Dermis blood vessel endothelial cell (primary cell): ENCODE measurements at places on chromosomes 12 and 14.

DNA sequence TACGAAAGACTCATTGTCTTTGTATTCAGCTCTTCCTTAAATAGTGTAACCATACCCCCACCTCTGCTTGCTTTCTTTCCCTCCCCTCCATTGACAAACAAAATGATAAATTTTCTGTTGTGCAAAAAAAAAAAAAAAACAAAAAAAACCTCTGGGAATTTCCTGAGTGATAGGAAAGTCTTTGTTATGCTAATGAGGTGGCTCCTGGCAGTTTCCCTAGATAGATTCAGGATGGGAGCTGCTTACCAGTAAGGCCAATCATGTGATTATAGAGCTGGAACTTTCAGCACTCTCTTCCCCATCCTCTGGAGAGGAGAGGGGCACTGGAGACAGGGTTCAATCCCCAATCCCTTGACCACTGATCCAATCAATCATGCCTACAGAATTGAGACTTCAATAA, 120.5 kb downstream of the NUAK1 start:
- DNase-seq = no peak

- no peak for DNase-seq
Observed at GRCh38 chr12:68118096-68118755, 41.3 kb downstream of the IFNG start.

GRCh38 chr12:129520739-129521138, 383.1 kb downstream of the TMEM132D start:
- no peak for DNase-seq

- DNase-seq = no peak
Observed at GRCh38 chr12:93849946-93850345, 172.8 kb downstream of the CRADD start.

DNA sequence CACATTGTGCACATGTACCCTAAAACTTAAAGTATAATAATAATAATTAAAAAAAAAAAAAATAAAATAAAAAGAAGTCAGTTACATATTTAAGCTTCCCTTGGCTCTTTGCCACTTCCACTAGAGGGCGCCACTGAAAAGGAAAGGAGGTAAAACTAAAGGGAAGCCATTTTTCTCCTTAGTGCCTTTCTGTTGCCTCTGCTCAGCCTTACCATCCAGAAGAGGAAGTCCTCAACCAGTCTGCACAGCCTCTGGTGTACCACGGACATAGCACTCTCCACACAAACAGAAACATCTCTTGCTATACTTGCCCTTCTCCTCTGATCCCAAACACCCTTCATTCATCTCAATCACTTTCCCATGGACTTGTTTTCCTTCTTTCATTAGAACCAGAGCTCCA, 169.0 kb upstream of the EEA1 start:
- peak; percentile 66 for DNase-seq

GRCh38 chr12:81295251-81295650, 217.4 kb downstream of the ACSS3 start:
- DNase-seq = no peak

DNA sequence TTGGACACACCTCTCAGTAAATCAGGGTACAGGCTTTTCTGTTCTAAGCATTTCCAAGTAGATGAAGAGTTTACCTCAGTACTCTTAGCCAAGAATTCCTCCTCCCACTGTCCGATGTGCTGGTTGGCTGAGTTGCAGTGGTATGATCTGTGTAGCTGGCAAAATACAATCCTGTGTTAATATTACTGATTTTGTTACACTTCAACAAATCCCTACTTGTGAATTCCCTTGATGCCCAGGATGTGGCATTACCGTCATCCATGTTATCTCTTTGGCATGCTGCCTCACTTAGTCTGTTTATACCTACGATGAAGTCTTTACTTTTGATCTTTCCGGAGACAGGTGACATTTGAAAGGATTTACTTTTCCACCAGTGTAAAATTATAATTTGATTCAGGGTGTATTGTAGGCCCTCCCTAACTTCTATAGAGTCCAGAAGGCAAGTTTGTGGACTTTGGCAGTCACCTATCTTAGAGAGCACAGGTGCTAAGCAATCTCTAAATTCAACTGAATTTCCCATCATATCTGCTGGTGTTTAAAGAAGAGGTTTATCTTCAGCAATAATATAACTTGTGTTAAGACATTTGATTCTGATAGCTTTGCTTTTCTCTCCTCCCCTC, 10.1 kb downstream of the CCDC196 start:
- DNase-seq = no peak

- no peak for DNase-seq
Observed at GRCh38 chr14:55340482-55340881, 69.3 kb downstream of the FBXO34 start.

GRCh38 chr14:89227496-89227836, 189.6 kb downstream of the FOXN3 start:
- DNase-seq = no peak

DNA sequence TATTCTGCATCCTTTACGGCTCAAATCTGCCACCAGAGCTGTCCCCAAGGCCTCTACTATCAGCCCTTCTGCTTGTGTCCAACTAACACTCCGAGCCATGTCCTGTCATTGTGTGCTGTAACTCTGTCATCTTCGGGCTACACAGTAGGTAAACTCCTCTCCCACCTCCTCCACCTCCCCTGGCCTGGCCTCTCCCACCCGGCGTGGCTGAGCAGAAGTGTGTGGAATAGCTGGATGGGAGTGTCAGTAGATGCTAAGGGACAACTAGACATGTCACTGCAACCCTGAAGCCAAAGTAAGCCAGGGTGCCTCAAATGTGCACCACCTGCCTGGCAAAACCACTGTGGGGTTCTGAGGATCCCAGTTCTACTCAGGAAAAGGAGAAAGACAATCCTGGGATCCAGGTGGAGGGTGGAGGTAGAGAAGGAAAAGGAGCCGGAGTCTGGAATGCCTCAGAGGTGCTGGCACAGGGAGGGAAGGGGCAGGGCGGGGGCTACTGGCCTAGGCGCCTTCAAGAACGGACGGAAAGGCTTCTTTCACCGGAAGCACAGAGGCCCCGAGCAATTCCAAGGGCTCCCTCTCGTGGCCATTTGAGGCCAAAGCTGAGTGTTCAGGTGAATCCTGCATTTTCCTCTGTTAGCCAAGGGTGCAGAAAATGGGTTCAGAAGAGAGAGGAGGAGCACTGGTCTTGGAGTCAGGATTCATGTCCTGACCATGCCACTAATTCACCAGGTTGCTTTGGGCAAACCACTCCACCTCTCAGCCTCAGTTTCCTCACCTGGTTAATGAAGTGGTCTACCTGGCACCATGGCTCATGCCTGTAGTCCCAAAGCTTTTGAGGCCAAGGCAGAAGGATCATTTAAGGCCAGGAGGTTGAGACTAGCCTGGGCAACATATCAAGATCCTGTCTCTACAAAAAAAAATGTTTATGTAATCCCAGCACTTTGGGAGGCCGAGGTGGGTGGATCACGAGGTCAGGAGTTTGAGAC, 20.5 kb upstream of the FAM181A start:
- peak; percentile 44 for DNase-seq

DNA sequence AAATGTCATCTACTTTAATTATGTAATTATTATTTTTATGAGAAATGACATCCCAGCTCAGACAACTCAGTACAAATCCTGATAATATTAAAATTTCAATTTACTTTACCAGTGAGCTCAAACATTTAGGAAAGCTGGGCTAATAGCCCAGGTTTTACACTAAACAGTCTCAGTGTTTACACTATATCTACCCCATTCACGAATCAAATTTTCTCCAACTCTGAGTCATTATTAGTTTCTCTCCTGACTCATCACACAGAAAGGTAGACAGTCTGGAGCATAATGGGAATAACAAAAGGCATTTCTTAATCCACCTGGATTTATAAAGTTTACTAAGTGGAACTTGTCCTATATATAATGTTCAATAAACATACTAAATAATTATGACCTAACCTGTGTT, 5.7 kb downstream of the PAWR start:
- peak; percentile 63 for DNase-seq

DNA sequence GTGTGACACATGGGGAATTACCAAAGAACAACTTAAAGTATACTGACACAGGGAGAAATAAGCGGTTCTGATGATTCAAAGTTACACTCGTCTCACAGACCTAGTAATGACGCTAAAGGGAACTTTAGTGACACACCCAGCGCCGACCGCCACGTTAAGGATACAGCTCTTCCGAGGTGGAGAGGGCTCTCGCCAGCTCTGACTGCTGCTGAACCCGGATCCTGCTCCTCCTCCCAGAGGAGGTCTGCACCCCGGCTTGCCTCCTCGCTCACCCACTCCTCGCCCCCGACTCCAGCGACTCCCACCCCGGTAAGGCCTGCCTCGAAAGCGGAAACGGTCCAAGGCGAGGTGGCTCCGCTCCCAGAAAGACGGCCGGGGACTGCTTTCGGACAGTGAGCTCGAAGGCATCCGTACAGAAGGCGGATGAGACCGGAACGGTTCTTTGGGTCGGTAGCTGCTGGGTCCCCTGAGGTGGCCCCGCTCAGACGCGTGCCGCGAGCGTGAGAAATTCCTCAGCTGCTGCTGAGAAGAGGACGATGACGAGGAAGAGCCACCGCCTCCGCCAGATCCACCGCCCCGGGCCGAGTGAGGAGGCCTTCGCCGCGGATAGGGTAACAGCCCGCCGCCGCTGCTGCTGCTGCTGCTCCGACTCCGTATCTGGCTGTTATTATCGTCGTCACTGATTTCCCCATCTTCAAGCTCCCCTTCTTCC, 643 bp downstream of the ZFC3H1 start:
- DNase-seq = peak; percentile 64

DNA sequence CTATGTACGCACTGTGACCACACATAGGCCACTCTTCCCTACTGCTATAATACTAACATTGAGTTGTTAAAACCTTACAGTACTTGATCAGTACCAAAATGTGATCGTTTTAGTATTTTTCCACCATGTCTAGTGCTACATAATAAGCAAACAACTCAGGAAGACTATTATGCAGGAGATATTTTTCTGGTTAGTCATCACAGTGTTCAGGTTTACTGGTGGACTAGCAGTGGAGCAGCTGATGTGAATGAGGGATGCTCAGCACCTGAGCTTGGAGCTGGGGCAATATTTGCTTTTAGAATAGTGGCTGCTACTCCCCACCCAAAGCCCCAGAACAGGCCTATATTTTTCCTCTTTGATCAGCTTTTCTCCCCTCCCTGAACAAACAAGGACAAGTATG, 513.1 kb downstream of the KCNH5 start:
- DNase-seq = no peak

- DNase-seq = no peak
Observed at GRCh38 chr12:132520421-132521199, 30.7 kb downstream of the FBRSL1 start.

DNA sequence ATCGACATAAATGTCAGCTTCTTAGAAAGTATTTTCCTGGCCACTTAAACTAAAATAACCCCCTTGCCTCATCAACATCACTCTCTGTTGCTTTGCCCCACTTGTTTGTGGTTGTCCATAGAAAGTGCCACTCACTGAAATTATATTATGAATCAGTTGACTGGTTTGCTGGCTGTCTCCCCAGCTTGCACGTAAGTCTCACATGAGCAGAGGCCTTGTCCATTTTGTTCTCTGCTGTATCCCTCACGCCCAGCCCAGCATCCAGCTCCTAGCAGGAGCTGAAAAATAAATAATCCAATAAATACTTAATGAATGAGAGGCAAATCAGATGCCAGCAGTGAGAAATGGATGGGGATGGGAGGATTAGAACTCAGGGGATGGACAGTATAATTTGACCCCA, 159.3 kb downstream of the KSR2 start:
- no peak for DNase-seq

GRCh38 chr12:48997719-48998496, 1.3 kb downstream of the DDN start:
- DNase-seq = no peak

GRCh38 chr12:53809005-53809404, 57.2 kb upstream of the CISTR start:
- no peak for DNase-seq

GRCh38 chr12:106126441-106127337, 12.1 kb downstream of the NUAK1 start:
- DNase-seq = no peak

DNA sequence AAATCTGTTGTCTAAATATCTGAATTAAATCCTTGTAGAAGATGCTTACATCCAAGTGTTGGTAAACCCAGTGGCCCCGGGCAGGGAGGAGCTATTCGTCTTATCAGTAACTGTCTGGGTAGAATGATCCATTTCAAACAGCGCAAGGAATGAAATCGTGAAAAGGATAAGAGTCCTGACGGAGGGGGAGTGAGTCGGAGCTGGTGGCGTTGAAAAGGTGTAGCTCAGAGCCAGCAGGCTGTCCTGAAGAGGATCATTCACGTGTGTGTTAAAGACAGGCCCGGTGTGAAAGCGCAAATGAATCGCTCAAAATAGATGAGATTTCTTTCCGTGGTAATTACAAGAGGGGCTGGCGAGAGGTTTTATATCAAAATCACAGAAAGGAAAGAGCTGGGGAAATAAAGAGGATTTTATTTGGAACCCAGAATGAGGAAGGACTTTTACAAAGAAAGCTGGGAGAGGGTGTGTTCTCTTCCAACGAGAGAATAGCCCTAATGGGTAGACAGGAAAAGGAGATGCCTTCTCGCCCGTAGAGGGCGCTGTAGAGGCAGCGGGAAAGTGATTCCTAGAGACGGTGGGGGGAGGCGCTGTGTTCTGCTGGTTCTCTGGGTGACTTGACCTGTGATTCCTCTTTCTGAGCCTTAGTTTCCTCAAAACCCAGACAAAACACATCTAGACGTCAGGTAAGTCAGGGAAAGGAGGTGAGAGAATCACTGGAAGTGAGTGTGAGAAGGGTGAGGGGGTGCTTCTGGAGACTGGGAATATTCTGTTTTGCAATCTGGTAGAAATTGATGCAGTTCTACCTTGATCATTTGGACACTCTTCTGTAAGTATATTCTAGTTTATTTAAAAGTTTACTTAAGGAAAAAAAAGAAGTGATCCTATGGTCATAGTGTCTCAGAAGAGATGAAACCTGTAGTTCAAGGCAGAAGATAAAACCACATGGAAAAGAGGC, 39.3 kb downstream of the SRRM4 start:
- DNase-seq = peak; percentile 2

GRCh38 chr12:109744026-109744425, 30.4 kb downstream of the FAM222A start:
- DNase-seq = no peak

GRCh38 chr12:46303039-46303666, 34.3 kb upstream of the SLC38A1 start:
- peak; percentile 70 for DNase-seq

DNA sequence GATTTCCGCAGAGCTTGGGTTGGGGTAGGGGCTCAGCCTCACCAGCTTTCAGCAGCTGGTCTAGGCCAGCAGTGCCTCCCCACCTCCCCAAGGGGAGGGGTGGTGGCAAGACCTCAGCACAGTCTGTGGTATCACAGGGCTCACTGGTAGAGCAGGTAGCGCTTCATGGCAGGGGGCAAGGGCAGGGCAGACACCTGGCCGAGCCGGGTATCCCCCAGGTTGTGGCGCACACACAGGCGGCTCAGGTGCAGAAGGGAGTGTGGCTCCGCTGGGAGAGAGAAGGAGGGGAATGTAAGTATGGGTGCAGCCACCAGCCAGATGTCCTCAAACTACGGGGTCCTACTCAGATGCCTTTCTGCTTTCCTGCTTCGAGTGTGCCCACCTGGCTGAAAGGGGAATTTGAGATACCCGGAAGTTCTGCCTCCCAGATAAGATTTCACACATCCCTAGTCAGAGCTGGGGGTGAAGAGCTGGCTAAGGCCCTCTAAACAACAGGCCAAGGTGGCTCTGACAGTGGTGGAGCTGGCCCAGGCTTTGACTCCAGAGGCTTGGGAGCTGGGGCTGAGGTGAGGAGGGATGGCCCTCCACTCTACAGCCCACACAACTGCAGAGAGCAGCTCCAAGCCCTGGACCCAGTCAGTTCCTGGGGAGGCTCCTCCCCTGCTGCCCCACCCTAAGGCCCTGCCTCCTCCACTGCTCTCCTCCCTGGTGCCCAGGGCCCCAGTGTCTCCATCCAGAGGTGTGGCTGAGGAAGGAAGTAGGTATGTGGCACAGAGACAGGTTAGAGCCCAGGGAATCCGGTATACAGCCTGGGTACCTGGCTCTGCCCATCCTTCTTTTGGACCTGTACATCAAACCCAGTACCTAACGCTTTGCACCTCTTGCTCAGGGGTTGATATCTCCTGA, 1.8 kb downstream of the SPSB2 start:
- no peak for DNase-seq
